Stomach (tissue), 19 donors: ENCODE measurements at places on chromosomes 12 and 14. TPM values are rescaled to one million over a fixed set of nuclear protein-coding genes. Genes with fewer than 3 reads are reported as not detected.

DNA sequence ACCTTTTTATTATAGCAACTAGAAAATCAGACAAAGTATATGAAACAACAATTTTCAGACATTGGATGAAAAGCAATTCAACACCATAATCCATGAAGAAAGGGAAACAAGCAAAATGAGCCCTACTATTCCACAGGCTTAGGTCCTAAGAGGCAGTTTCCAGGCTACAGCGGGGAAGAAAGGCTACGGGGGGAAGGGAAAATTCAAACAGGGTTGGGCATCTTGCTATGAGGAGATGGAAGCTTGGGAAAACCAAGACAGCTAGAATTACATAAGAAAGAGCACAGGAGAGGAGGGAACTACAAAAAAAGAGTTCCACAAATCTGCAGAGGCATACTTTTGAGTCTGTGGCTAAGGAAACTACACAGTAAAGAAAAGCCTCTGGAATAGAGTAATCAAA is 356.0 kb upstream of the CLEC14A start:
- no peak for DNase-seq

DNA sequence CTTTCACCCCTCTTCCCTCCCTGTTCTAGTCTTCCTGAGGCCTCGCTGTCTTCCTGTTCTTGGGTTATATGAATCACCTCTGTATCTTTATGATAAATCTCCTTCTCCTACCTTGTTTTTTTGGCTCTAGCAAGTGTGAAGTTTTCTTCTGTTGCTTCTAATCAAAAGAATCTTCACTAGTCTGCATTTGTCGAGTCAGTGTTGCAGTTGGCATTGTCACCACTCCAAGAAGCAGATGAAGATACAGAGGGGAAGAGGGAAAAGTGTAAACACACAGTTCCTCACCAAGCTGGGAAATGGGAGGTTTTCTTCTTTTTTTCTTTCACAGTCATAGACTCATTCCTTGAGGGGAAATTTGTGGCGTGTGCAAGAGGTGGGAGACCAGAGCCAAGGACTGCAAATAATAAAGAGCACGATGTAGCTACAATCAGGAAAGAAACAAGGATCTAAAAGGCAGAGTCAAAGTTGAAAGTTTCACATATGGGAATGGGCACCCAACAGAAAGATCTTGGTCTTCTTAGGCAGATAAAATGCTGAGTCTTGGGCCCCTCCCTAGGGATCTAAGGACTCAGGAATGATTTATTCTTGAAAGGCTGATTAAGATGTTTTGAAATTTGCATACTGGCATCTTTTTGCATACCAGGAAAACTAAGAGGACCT is 22.2 kb upstream of the PRICKLE1 start:
- no peak for DNase-seq

GRCh38 chr12:62135553-62136200 is 124.5 kb upstream of the USP15 start:
- no peak for DNase-seq

NANOG gene
- total RNA-seq = not detected

PLA2G1B gene
- not detected for total RNA-seq

BDKRB1 gene
- not detected for total RNA-seq
